ENCODE measurements at places on chromosomes 1 and 21.

GRCh38 chr1:99472893-99473292 lies 173.0 kb upstream of the PALMD start:
- H3K4me3 ChIP-seq = no peak overlapping the region
- no peaks in the 10 kb centered on the region for H3K36me3 ChIP-seq
- no peak for DNase-seq
- no peaks in the 10 kb centered on the region for H3K27me3 ChIP-seq
- H3K4me1 ChIP-seq = peaks cover 3% of the 10 kb centered on the region

DNA sequence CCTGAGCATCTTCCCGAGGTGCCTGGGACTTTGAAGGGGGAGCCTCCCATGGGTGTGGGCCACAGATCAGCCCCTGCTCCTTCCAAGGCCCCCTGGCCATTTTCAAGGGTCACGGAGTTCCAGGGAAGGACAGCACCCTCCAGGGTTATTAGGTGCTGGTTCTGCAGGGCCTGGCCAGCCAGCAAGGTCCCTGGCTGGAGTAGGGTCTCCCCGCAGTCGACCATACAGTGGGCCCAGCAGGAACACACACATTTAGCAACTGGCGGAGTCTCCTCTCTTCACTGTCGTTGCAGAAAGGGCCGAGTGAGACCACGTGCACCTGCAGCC lies 17.7 kb upstream of the SUMO3 start:
- no peaks in the 10 kb centered on the region for H3K36me3 ChIP-seq
- H3K4me1 ChIP-seq = no peaks in the 10 kb centered on the region
- no peaks in the 10 kb centered on the region for H3K27me3 ChIP-seq
- no peak overlapping the region for H3K4me3 ChIP-seq
- H3K27ac ChIP-seq = no peak overlapping the region

- H3K27ac ChIP-seq = no peak overlapping the region
- peaks cover 84% of the 10 kb centered on the region for H3K36me3 ChIP-seq
- H3K4me3 ChIP-seq = no peak overlapping the region
These were observed 49.8 kb downstream of the SLC35D1 start for GRCh38 chr1:67004176-67004575.

DNA sequence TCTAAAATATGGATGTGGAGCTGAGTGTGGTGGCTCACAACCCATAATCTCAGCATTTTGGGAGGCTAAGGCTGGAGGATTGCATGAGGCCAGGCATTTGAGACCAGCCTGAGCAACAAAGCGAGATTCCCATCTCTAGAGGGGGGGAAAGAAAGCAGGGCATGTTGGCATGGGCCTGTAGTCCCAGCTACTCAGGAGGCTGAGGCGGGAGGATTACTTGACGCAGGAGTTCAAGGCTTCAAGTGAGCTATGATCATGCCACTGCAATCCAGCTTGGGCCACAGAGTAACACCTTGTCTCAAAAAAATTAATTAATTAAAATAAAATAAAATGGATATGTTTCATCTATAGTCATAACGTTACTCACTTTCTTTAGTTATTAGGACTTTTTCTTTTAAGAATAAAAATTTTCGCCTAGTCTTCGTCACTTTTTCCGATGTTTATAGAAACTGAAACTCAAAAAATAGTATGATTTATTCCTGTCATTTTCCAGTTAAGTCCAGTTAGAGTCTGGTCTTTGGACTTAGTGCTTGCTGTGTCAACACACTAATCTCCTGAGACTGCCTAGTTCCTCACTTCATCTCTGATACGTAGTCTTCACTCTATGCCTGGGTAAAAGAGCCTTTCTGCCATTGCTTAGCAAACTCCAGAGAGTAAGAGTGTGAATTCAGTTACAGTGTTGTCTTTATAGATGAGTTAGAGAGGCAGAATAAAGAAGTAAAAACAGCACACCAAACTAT lies 28.0 kb downstream of the IARS2 start:
- no peaks in the 10 kb centered on the region for H3K4me1 ChIP-seq
- no peak overlapping the region for H3K4me3 ChIP-seq
- peaks cover 53% of the 10 kb centered on the region for H3K36me3 ChIP-seq
- no peak for DNase-seq

GRCh38 chr1:60137406-60137805 lies 63.8 kb upstream of the C1orf87 start:
- no peak overlapping the region for H3K4me3 ChIP-seq
- no peaks in the 10 kb centered on the region for H3K4me1 ChIP-seq
- no peaks in the 10 kb centered on the region for H3K27me3 ChIP-seq

GRCh38 chr1:30043731-30044408 lies 679.5 kb downstream of the MATN1 start:
- H3K27ac ChIP-seq = no peak overlapping the region
- H3K27me3 ChIP-seq = no peaks in the 10 kb centered on the region
- no peak for DNase-seq
- no peaks in the 10 kb centered on the region for H3K36me3 ChIP-seq

DNA sequence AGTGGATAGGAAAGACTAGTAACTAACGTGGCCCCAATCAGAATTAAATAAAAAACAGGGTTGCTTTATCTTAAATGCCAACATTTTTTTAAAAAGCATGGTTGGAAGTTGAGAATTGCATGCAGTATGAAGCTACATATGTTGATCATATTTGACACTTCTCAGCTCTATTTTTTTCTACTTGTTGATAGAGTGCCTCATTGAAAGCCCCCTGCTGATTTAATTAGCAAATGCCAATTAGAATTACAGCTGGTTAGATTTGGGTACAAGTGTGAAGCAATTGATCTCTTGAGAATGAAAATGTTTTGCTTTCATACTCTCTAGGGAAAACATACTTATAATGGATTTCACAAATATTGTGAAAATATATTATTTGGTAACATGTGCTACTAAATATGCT lies 40.5 kb downstream of the CHD1L start:
- H3K36me3 ChIP-seq = peaks cover 39% of the 10 kb centered on the region
- no peak overlapping the region for H3K27ac ChIP-seq
- no peaks in the 10 kb centered on the region for H3K27me3 ChIP-seq
- no peak for DNase-seq
- no peaks in the 10 kb centered on the region for H3K4me1 ChIP-seq

DNA sequence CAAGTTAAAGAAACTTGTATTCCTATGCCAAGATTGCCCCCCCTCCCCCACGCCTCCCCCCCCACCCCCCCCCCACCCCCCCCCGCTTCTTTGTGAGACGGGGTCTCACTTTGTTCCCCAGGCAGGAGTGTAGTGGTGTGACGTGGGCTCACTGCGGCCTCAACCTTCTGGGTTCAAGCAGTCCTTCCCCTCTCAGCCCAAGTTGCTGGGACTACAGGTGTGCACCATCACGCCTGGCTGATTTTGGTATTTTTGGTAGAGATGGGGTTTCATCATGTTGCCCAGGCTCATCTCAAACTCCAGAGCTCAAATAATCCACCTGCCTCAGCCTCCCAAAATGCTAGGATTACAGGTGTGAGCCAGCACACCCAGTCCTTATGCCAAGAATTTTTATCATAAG lies 136.6 kb downstream of the POU2F1 start:
- no peaks in the 10 kb centered on the region for H3K36me3 ChIP-seq
- H3K27me3 ChIP-seq = no peaks in the 10 kb centered on the region
- no peak overlapping the region for H3K4me3 ChIP-seq
- DNase-seq = no peak
- no peak overlapping the region for H3K27ac ChIP-seq

GRCh38 chr1:33824971-33825370 lies 38.9 kb upstream of the HMGB4 start:
- no peaks in the 10 kb centered on the region for H3K4me1 ChIP-seq
- H3K27ac ChIP-seq = no peak overlapping the region
- DNase-seq = no peak

GRCh38 chr1:115791816-115792215 lies 23.3 kb upstream of the CASQ2 start:
- no peaks in the 10 kb centered on the region for H3K36me3 ChIP-seq
- no peak for DNase-seq
- no peaks in the 10 kb centered on the region for H3K4me1 ChIP-seq
- no peak overlapping the region for H3K4me3 ChIP-seq

DNA sequence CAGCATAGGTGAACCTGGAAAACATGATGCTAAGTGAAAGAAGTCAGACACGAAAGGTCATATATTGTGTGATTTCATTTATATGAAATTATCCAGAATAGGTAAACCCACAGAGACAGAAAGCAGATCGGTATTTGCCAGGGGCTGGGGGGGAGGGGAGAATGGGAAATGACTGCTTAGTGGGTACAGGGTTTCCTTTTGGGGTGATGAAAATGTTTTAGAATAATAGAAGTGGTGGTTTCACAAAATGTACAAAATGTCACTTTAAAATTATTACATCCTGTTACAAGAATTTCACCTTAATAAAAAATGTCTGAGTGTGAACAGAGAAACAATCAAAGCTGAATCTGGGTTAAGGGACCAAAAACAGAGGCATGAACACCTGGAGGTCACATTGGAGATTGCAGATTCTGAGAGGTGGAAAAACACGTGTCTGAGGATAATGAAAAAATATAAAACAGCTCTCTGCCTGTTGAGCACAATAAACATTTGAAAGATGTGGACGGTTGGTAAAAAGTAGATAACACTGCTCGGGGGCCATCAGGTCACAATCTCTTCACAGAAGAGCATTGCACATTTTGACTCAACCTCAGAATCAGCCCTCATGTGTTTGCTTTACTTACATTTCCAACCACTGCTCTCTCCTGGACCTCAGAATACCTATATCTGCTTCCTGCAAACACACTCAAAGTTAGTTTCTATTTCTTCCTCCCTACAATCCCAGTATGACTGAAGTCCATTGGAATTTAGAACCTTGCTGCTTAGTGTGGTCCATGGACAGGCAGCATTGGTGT lies 3.2 kb downstream of the SLAMF6 start:
- no peak for DNase-seq
- H3K4me1 ChIP-seq = no peaks in the 10 kb centered on the region
- H3K27me3 ChIP-seq = no peaks in the 10 kb centered on the region
- no peaks in the 10 kb centered on the region for H3K36me3 ChIP-seq
- H3K27ac ChIP-seq = no peak overlapping the region
- no peak overlapping the region for H3K4me3 ChIP-seq

DNA sequence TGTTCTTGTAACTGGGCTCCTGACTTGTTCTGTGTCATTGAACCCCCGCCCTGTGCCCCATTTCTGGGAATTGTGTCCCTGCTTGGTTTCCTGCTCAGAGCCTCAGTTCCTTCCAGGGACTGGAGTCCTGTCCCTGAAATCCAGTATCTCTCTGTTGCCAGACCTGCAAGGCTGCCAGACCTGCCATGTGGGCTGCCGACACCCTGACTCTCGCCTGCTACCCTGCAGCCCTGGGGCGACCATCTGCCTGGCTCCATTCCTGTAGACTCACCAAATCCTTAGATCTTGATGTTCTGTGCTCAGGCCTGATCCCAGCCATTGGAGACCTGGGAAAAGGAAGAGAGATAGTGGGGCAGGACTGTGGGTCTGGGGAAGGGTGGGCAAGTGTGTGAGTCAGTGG lies 383.3 kb upstream of the PROX1 start:
- H3K4me1 ChIP-seq = no peaks in the 10 kb centered on the region
- no peaks in the 10 kb centered on the region for H3K27me3 ChIP-seq
- no peak for DNase-seq
- H3K36me3 ChIP-seq = no peaks in the 10 kb centered on the region
- H3K4me3 ChIP-seq = no peak overlapping the region

DNA sequence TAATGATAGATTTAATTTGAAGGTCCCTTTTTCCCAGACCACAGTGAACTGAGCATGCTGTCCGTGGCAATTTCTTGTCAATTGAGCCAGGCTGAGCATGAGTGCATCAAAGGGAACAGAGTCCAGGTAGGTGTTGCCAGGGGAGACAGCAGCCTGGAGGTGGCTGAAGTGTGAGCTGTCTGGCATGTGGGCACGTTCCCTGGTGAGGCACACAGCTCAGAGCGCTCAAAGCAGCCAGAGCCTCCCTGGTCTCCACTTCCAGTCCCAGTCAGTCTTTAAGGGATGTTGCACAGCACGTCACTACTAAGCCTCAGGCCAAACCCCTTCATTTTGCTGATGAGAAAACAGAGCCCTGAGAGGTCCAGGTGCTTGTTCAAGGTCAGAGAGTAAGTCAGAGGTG lies 251.4 kb downstream of the MATN1 start:
- H3K4me3 ChIP-seq = no peak overlapping the region
- H3K4me1 ChIP-seq = no peaks in the 10 kb centered on the region
- no peak overlapping the region for H3K27ac ChIP-seq
- no peak for DNase-seq
- H3K36me3 ChIP-seq = no peaks in the 10 kb centered on the region

DNA sequence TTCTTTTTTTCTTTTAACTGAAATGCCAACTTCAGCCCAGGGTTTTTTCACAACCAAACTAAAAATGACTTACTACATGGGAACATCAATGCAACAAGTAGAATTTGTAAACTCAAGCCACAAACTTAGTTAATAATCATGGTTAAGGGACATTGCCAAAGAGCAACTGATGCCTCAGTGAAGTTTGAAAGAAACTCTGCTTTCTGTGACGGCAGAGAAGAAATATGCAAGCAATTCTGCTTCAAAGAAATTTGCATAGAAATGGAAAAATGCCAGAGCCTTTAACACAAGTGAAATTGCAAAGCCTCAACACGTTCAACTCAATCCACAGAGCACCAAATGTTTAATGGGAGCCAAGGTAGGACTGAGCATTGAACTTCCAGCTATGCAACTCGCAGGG lies 5.0 kb upstream of the CHD5 start:
- peaks cover 57% of the 10 kb centered on the region for H3K36me3 ChIP-seq
- H3K4me1 ChIP-seq = no peaks in the 10 kb centered on the region
- no peak overlapping the region for H3K4me3 ChIP-seq
- DNase-seq = no peak
- H3K27ac ChIP-seq = no peak overlapping the region

DNA sequence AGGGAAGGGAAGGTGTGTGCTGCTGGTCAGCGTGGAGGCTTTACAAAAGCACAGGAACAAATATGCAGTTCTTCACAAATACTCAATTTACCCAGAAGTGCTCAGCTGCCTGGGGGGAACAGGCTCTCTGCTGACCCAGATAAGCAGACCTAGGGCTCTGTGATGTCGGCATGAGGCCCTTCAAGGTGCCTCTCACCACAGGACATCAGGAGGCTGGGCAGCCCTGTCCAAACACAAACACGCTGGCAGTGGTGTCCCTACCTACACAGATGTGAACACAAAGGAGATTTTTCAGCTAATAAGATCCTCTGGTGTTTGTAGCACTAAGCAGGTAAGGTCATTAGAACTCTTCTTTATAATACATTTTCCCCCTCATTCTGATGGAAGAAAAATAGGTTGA lies 243.0 kb upstream of the PROX1 start:
- H3K4me1 ChIP-seq = no peaks in the 10 kb centered on the region
- H3K27ac ChIP-seq = no peak overlapping the region
- H3K4me3 ChIP-seq = no peak overlapping the region

DNA sequence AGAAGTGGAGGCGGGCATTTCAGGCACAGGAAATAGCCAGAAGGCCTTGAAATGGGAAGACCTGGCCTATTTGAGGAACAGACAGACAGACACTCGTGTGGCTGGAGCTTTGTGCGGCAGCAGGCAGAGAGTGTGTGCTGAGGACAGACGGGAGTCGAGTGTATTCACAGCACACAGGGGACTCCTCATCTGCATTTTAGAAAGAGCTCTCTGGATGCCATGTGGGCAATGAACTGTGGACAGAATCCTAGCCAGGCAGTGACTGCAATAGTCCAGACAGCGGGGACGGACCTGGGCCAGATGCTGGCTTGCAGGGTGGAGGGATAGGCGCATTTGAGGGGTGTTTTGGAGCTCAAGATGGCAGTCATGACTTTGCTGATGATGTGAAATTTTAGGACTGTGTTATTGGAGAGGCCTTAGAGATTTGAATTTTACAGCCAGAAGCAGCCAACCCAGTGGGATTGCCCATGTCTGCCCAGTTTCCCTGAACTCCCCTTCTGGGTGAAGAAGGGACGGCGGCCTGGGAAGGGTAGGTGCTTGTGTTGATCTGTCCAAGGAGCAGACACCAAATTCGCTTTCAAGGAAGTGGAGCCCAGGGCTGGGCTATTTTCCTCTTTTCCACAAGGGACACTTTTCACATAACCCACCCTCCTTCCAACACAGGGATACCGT lies 43.7 kb downstream of the CHAF1B start:
- no peaks in the 10 kb centered on the region for H3K36me3 ChIP-seq
- no peaks in the 10 kb centered on the region for H3K27me3 ChIP-seq
- DNase-seq = no peak
- H3K4me3 ChIP-seq = no peak overlapping the region
- H3K4me1 ChIP-seq = peaks cover 9% of the 10 kb centered on the region
- H3K27ac ChIP-seq = no peak overlapping the region
